Activated gamma-delta T cell (primary cell): ENCODE measurements at places on chromosomes 1 and 21.

- no peak for DNase-seq
Measured at GRCh38 chr1:206923009-206923960, 1.5 kb upstream of the FCMR start.

GRCh38 chr1:109075531-109076490 is at the start of gene TAF13:
Gene TAF13, minus strand, starts transcription at chr1:109076003. Its CDS starts 56 bp downstream, at chr1:109075947.
- DNase-seq = peak; percentile 82

- DNase-seq = no peak
Measured at GRCh38 chr1:155698382-155699038, 9.6 kb downstream of the DAP3 start.

DNA sequence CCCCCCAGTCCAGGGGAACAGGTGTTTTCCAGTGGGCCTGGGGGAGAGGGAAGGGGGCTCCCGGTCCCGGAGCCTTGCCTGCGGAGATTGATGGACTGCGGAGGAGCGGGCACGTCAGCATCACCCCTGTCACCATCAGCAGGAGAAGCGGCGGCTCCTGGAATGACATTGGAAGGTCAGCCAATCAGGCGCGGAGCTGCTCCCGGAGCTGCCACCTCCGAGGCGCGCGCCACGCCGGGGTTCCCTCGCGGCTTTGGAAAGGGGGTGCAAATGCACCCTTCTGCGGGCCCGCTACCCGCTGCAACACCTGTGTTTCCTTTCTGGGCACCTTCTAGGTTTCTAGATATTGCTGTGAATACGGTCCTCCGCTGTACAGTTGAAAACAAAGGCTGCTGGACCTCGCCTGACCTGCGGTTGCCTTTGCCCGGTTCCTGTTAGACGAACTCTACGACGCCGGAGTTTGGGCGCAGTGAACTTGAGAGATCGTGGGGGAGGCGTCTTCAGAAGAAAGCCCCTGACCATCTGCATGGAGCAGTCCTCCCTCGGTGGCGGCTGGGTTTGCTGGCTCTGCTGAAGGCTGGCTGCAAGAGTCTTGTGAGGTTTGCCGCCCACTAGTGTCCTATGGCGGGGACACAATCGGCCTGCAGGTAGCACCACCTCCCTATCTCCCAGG is 5.3 kb downstream of the DSCAM start:
- no peak for DNase-seq

DNA sequence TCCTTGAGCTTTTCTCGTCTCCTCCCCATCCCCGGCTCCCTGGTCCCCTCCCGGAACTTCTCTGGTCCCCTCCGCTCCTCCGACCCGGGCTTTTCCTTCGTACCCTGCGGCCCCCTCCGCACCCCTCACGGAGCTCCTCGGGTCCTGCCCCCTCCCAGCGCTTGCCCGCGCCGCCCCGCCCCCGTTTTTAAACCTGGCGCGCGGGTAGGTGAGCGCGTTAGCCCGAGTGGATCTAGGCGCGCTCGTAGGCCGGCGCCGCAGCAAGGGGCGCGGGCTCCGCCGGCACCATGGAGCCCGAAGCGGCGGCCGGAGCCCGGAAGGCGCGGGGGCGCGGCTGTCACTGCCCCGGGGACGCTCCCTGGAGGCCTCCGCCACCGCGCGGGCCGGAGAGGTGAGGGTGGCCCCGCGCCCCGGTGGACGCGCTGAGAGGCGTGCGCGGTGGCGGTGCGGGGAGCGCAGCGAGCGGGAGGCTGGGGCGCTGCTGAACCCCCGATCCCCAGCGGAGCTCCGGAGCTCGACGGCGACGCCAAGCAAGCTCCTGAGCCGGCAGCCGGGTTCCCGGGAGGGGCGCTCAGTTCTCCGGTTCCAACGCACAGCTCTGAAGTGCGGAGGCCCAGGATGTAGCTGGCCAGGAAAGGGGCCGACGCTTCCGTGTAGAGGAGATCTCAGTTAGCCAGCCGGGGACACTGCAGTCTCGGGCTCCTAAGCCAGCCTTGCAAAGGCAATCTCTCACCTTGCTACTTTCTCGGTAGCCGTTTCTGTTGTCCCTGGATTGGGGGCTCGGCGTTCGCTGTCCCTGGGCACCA is at the start of gene RIPPLY3:
RIPPLY3 (plus strand) TSS at position 217 of the 806 bp plus-strand sequence; CDS start at position 288, 71 bp downstream.
- DNase-seq = no peak

GRCh38 chr1:203573730-203574129 is 52.9 kb upstream of the ATP2B4 start:
- no peak for DNase-seq

DNA sequence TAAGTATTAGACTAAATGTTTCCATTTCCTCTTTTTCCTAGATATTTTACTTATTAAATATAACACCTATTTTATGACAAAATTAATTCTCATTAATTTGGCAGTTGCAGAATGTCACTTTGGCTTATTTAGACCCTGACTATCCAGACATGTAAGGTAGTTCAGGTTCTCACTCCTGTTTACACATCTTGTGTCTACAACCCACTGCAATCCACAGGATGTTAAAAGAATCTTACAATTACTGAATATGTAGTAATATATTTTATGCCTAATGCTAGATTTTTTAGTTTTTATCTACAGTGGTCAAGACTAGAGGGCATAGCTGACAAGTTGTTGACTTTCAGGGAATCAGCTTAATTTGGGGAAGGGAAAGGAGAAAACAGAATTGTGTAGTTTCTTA is 346.7 kb downstream of the USP25 start:
- DNase-seq = no peak

- no peak for DNase-seq
Measured at GRCh38 chr21:33761441-33762036, 119.2 kb downstream of the ITSN1 start.

DNA sequence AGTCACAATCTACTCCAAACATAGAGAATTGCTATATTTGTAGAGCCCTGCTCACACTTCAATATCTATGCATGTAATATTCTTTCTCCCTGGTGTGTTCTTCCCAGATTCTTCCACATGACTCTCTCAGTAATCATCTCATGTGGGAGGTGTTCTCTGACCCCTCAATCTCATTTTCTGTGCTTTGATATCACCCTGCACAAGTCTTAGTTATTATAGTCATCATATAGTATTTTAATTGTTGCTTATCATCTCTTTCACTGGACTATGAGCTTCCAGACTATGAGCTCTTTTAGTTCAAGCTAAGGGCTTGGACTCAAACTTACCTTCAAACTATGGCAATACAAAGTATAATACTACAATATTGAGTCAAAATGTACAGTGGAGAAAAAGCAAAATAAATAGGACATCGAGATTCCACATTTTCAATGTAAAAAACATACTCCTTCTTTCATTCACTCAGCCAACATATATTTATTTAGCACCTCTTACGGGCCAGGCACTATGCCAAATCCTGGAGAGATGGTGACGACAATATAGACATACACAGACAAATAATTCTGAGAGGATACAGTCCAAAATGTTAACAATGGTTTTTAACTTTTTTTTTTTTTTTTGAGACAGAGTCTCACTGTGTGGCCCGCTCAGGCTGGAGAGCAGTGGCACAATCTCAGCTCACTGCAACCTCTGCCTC is 12.7 kb downstream of the TESK2 start:
- no peak for DNase-seq

DNA sequence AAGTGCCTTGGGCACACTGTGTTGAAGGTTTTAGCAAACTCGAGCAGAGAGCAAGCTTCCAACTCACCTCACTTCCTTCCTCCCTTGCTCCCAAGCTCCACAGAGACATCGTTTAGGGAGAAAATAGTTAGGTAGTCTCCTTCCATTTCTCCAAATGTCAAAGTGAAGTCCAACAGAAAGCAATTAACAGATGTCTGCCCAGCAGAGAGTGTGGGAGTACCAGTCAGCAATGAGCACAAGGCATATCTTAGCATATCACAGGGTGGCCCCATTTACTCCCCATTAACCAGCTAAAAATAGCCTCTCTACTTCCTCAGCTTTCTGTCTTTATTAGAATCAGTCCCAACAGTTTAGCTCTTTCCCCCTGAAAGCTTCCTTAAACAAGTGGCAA is 334.2 kb upstream of the CAMK1G start:
- DNase-seq = no peak

GRCh38 chr1:62746086-62746808 is 37.7 kb upstream of the ATG4C start:
- no peak for DNase-seq

GRCh38 chr21:16082038-16082816 is 352.4 kb downstream of the USP25 start:
- DNase-seq = no peak

GRCh38 chr1:20080441-20081352 is 10.7 kb downstream of the PLA2G5 start:
- DNase-seq = no peak

GRCh38 chr1:54332781-54333585 is 73.2 kb downstream of the SSBP3 start:
- DNase-seq = no peak

- DNase-seq = no peak
Measured at GRCh38 chr21:29477347-29477746, 178.6 kb downstream of the BACH1 start.

- no peak for DNase-seq
Measured at GRCh38 chr1:100039591-100039990, 69.8 kb downstream of the SLC35A3 start.

- DNase-seq = no peak
Measured at GRCh38 chr1:29829448-29830344, 593.4 kb downstream of the PTPRU start.

DNA sequence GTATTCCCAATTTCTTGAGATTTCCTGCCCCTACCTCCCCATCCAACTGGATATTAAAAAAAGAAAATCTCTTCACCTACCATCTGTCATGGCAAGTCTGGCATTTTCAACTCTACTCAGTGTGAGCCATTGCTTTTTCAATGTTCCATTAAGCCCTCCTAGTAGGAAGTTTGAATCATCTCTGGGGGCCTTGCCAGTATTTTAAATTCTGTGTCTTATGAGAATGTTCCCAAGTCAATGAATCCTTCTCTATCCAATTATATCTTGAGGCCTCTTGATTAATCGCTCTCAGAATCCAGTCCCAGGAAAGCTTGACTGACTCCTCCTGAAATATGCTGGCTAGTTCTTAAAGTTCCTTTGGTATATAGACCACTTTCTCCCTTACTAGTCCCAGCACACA is 91.5 kb downstream of the NGF start:
- DNase-seq = no peak

DNA sequence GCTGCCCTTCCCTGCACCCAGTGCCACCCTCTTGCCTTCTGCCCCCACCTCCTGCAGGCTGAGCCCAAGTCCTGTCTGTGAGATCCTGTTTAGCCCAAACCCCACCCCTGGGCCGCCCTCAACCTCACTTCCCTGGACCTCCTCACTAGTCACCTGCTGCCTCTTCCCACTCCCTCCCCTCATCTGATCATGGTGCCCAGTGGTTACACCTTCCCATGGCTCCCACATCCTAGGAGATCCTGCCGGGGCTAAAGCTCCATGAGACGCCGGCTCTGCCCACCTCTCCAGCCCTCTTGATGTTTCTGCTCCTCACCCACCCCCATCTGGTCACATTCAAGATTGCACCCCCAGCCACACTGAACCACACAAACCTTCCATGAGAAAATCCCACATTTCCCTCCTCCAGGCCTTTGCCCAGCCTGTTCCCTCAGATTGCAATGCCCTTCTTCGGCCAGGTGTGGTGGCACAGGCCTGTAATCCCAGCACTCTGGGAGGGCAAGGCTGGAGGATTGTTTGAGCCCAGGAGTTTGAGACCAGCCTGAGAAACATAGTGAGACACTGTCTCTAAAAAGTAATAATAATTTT is 17.0 kb downstream of the TTC39A start:
- DNase-seq = no peak

- DNase-seq = no peak
Measured at GRCh38 chr21:35614396-35614921, 445.9 kb downstream of the SETD4 start.

- DNase-seq = no peak
Measured at GRCh38 chr1:247110627-247111258, 6.6 kb upstream of the ZNF669 start.

DNA sequence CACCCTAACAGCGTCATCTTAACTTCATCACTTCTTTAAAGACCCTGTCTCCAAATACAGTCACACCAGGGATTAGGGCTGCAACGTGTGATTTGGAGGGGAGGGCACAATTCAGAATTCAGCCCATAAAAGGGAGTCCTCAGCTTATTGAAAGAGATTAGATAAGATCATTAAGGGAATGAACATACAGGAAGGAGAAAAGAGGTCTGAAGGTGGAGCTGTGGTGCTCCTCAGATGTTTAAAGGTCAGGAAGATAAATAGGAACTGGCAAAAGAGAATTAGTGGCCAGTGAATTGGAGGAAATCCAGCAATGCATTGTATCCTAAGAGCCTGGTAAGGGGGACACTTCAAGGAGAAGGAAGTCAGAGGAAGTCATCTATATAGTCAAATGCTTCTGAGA is 113.5 kb downstream of the PROX1 start:
- no peak for DNase-seq

DNA sequence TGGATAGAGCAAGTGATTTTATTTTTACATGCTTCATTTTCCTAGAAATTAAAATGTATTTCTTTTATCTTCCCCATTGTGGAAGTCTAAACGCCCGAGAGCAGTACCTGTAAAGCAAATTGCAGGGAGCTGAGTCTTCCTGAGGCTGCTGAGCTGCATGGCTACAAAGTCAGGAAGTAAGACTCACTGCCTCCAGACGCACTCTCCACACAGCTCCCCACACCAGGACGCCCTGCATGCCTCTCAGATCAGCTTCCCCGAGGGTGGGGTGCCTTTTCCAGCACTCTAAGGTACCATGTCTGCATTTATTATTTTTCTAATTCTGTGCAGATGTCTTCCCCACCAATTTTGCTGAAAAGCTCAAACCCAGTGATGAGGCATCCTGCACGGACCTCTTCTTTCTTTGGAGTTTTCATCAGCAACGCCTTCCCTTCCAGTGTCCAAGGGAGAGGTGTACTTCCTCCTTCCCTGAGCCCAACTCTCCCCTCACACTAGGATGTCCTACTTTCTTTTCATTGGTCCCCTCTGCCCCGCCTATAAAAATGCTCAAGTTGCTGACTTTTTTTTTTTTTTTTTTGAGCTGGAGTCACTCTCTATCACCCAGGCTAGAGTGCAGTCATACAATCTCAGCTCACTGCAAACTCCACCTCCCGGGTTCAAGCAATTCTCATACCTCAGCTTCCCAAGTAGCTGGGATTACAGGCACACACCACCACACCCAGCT is 114.7 kb downstream of the PCNX2 start:
- DNase-seq = no peak
